ENCODE measurements at places on chromosomes 3 and 15.
A peak's percentile ranks its signal among the peaks of the same experiment; 100 is the strongest.

GRCh38 chr3:82641701-82642100 is 880.3 kb upstream of the GBE1 start:
- no peak for DNase-seq

DNA sequence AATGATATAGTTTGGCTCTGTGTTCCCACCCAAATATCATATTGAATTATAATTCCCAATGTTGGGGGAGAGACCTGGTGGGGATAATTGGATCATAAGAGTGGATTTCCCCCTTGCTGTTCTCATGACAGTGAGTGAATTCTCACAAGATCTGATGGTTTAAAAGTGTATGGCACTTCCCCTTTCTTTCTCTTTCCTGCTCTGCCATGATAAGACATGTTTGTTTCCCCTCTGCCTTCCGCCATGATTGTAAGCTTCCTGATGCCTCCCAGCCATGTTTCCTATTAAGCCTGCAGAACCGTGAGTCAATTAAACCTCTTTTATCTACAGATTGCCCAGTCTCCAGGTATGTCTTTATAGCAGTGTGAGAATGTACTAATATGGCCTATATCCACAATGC is 126.7 kb upstream of the GMNC start:
- DNase-seq, result no peak

- DNase-seq, result no peak
These were observed 751.0 kb downstream of the VGLL3 start for GRCh38 chr3:86239946-86240345.

GRCh38 chr3:101638261-101638745 is 38.6 kb downstream of the ZBTB11 start:
- DNase-seq, result no peak

DNA sequence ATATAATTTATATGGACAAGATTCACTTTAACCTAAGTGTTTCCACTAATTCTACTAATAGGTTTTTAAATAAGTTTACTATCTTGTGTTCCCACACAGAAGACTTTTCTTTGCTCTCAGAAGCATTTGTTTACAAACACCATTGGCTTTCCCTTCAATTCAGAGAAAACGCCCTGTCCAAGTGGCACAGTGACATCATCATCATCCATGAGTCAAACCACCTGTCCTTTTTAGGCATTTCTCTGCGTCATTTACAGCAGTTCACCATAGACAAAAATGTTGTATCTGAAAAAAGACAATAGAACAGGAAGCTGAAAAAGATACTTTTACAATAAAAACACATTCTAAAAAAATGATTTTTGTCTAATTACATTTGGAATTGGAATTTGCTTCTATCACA is 9.3 kb upstream of the BCL2L10 start:
- DNase-seq, result no peak

DNA sequence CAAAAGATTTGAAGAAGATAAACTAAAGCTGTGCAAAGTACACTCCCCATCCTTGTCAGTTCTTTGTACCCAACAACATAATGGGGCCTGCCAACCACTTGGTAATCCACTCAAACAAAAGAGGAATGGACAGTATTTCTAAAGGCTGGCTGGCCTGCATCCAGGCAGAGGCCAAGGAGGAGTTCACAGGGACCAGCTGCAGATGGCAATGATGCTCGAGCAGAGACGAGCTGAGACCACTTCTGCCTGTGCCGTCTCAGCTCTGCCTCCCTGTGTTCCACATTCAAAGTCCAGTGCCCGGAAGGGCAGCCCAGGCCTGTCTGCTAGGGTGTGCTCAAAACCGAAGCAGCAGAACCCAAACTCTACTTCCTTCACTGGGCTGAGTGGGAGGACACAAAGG is 14.3 kb downstream of the CXCR6 start:
- DNase-seq, result no peak

GRCh38 chr3:150544726-150545125 is 1.6 kb downstream of the SERP1 start:
- no peak for DNase-seq

DNA sequence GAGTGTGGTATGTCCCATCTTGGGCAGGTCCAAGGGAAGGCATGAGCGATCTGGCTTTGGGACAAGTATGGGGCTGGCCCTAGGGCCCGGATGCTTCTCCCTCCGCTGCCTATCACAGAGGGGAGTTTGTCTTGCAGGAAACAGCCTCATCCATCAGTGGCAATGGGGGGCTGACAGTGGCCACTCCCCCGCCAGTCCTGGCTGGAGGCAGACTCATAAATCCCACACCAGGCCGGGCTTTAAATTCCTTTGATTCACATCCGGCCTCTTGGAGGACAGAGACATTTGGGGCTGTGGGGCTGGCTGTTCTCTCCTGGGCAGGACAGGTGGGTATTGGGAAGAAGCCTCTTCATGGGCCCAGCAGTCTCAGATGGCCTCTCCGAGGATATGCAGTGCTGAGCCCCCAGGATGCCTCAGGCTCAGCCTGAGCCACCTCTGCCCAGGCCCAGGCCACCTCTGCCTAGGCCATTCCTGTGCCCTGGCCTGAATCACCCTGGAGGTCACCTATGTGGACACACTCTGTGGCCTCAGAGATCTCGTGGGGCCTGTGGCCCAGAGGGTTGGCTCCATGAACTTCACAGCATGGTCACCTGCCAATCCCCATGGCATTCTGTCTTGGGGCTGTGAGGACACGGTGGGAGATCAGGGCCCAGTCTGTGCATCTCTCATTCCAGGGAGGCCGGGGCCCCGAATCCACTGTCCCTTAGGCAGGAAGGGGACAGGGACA is 84.2 kb upstream of the GOLGA6L4 start:
- DNase-seq, result no peak

DNA sequence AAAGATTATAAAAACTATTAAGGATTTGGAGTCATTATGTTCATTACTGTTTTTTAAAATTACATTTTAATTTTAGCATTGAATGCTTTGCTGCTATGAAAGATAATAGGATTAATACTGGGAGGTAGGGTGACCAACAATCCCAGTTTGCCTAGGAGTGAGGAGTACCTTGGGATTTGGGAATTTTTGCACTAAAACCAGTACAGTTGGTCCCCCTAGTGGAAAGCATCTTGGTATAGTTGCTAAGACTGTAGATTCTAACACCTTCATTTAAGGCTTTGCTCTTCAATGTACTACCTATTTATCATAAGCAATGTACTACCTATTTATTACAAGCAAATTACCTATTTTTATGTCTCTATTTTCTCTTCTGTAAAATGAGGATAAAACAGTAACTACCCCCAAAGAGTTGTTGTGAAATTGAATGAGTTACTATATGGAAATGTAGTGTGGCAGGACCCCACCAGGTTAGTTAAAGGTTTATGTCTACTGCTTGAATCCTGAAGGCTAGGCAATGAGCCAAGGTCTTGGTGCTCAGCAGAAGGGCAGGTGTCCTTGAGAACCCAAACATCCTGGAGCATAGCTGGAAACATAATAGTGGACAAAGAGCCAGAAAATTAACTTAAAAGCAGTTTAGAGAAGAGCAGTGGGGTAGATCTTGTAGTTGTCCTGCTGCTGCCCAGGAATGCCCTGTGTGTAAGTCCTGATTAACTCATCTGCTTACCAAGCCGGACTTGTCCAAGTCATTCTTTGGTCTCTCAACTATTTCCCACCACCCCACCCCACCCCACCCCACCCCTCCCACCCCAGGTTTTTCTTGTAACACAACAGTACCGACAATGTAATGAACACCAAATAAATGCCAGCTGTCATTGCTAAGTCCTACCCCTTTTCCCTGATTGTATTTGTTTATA is 49.2 kb upstream of the NMD3 start:
- DNase-seq, result no peak

GRCh38 chr3:109743981-109744380 is 406.6 kb upstream of the DPPA4 start:
- no peak for DNase-seq

- DNase-seq, result no peak
These were observed 191.4 kb downstream of the TBL1XR1 start for GRCh38 chr3:177005718-177006405.

- DNase-seq, result no peak
These were observed 25.6 kb downstream of the EAF1 start for GRCh38 chr3:15452961-15453360.

DNA sequence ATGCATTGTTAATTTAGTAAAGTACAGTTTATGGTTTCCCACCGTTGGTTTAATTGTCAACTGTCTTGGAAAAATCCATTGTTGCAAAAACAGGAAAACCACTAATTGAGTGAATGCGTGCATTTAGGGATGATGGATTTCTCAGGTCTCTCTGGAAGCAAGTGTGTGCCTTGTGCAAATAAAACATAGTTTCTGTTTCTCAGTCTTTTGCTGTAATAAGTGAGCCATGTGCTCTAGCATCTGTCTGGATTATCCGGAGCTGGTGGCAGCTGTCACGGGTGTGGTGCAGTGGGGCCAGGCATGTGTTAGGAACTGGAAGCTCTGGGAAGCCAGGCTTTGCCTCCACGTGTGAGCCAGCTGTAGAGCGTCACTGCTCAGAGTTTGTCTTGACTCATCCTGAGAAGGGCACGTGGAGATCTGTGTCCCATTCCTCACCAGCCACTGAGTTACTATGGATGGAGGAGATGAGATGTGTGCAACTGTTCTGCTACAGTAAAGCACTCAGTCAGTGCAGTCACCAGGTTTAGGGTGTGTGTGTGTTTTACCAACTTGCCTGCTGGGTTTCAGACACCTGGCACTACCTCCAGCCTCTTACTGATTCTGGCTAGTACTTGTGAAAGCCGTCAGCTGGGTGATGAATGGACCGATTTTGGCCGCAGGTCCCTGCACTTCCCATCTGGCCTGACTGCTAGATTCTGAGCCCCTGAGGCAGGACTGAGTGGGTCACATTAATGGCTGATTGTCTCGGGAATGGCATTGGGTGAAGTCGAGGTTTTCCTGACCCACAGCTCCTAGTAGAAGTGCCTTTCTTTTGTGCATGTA is 7.2 kb downstream of the APBA2 start:
- no peak for DNase-seq

DNA sequence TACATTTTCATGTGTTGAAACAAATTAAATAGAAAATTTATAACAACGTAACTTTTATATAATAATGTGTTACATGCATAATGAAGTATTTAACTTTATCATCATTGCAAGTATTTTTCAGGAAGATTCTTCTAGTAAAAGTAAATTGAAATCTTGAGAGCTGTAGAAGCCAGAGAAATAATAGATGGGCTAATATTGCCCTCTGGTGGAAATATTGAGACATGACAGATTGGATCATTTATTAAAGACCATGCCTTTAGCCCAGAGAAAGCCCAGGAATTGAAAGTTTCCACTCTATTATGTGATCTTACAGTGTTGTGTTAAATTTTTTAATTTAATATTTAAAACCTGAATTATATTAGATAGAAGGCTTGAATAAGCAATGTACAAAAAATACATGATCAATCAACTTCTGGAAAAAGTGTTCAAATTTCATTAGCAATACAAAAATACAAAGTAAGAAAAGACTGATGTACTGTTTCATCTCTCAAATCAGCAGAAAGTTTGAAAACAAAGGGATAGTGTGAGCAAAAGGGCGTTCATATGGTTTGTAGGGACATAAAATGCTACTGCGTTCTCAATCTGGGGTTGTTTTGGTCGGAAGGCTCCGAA is 52.7 kb upstream of the SPTSSB start:
- DNase-seq, result peak; percentile 16

DNA sequence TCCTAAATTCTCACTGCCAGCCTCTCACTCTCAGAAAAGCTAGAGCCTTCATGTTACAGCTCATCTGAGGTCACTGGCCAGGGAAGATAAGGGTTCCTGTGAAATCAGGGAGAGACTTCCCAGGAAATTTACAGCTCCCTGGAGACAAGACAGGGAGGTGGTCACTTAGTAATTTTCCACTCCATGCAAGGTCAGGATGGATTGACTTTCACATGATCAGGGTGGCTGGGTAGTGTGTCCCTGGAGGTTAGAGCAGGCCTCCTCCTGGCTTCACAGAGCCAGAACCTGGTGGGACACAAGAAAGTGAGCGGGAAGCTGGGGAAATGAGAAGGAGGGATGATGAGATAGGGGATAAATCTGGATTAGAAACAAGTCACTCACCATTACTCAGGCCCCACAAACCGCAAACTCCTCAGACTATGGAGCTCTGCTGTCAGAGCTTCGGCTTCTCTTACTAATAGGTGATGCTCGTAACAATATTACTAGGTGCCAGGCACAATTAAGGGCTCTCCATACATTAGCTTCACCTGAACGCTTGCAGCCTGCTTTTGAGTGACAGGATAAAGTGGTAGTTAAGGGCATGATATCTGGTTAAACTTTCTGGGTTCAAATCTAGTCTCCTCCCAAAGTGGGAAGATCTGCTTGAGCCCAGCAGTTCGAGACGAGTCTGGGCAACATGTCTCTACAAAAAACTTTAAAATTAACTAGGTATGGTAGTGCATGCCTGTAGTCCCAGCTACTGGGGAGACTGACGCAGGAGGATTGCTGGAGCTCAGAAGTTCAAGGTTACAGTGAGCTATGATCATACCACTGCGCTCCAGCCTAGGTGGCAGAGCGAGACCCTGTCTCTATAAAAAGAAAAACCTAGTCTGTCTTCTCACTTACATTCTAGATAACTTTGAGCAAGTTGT is 24.9 kb downstream of the DUOX2 start:
- no peak for DNase-seq

DNA sequence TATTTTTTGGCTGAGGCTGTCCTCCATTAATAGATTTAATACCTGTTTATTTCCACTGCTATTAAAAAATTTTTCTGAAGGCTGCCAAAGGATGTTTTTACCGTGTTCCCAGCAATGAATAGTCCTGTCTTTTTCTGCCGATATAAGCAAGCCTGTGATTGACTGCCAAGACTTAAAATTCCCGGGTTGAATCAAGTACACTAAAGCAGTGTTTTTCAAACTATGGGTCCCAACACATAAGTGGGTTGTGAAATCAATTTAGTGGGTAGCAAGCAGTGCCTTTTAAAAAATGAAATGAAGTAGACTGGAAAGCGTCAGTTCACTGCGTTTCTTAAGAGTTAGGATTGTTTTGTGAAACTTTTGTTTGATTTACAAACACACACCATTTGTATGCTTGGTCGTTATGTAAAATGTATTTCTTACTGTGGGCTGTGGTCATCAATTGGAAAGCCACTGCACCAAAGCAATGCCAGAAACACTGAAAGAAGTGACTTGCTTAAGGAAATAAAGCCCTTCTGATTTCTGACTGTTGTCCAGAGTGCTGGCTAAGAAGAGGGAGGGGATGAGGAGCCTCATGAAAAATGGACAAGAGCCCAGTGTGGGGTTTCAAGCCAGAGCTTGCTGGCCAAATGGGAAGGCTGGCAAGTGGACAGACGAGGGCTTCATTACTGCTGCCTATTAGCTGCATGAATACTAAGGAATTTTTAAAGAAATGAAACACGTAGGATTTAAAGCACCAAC is 206.0 kb downstream of the THRB start:
- no peak for DNase-seq
